AG09309 (cell line): ENCODE measurements at places on chromosomes 3 and 15.
A peak's percentile ranks its signal among the peaks of the same experiment; 100 is the strongest.

- no peak for DNase-seq
Observed at GRCh38 chr3:170267793-170268192, 45.6 kb downstream of the PRKCI start.

DNA sequence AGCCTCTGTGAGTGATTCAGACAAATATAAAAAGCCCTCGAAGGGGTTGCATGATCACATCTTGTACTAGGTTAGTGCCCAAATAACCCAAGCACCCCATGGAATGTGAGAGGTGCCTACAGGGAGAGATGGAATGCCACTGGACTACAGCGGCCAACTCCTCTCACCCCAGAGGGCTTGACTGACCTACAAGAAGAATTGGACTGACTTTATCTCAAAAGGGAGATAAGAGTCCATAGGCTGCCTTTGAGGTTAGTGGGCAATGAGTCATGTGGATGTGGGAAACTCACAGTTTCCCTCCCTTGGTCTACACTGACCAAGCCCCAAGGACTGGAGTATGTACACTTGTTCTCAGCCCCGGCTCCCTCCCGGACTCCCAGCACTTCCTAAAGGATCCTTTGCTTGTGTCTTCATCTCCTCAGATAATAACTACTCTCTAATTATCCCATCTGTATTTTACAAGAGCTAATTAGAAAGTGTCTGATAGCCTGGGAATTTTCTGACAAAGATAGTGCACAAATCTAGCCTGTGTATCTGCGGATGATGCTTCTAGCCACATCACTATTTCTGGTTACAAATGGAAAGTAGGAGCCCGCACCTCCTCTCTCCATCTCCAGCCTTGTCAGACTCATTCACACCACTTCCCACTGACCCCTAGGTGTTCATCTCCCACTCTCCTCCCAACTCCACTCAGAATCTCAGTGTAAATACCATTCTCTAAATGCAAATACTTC lies 547.8 kb upstream of the TBL1XR1 start:
- no peak for DNase-seq

GRCh38 chr3:179098388-179099077 lies 26.9 kb upstream of the ZMAT3 start:
- DNase-seq = no peak

- DNase-seq = no peak
Observed at GRCh38 chr3:147410116-147410525, 956 bp downstream of the ZIC1 start.

- no peak for DNase-seq
Observed at GRCh38 chr3:102810937-102811336, 376.1 kb downstream of the ZPLD1 start.

- DNase-seq = no peak
Observed at GRCh38 chr3:41482134-41482533, 282.8 kb downstream of the CTNNB1 start.

GRCh38 chr15:71440489-71441110 lies 325.3 kb downstream of the THSD4 start:
- DNase-seq = peak; percentile 51

DNA sequence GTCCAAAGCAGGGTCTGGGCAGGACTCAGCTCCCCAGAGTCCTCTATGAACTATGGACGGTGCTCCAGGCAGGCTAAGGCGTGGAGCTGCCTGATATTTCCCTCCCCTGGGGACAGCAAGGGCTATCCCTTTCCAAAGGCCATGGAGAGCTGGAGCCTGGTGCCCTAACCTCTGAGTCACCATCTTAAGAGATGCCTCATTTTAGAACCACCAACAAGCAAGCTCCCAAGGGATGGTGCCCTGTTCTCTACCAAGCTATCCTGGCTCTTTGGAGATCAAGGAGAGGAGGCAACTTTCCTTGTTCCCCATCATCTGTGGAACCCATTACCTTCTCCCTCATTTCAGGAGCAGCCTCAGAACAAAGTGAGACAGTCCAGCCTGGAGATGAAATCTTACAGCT lies 15.7 kb downstream of the STARD5 start:
- DNase-seq = no peak

GRCh38 chr15:97316362-97316761 lies 644.1 kb upstream of the ARRDC4 start:
- DNase-seq = no peak
